Colonic mucosa (tissue), 4 donors: ENCODE measurements at places on chromosomes 6 and 20.

GRCh38 chr6:96832780-96833179, 4.5 kb downstream of the GPR63 start:
- DNase-seq, result no peak

- no peak for DNase-seq
These were observed 203.0 kb upstream of the PCSK2 start for GRCh38 chr20:17023806-17024205.

GRCh38 chr6:3039384-3039783, 28.9 kb upstream of the RIPK1 start:
- no peak for DNase-seq

GRCh38 chr6:158996856-158997255, 3.1 kb downstream of the RSPH3 start:
- DNase-seq, result no peak

DNA sequence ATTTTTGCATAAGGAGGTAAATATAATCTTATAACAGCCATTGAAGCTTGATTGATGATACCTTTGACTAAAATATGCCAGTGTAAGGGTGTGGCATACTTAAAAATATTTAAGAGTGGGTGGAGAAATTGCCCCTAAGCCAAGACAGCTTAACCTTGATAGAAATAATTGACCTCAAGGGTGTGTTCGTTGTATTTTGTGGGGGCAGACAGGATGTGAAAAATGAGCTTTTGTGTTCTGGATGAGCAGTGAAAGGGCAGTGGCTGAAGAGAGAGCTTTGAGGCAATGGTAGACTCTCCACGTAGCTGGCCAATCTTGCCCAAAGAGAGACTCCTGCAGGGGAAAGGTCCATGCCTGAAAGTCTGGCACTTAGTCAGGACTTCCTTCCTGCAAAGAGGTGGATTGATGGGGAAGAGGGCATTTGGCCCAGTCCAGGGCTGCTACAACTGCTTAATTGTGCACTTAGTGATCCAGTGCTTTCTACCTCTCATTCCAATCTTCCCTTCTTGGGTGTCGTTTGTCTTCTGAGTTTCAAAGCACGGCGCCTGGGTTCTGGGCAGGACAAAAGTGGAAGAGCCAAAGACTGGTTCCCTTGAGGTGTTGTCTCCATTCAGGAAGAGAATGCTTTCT, 15.6 kb upstream of the CD109 start:
- no peak for DNase-seq

GRCh38 chr6:105135907-105136430, 43.8 kb downstream of the POPDC3 start:
- DNase-seq, result no peak

DNA sequence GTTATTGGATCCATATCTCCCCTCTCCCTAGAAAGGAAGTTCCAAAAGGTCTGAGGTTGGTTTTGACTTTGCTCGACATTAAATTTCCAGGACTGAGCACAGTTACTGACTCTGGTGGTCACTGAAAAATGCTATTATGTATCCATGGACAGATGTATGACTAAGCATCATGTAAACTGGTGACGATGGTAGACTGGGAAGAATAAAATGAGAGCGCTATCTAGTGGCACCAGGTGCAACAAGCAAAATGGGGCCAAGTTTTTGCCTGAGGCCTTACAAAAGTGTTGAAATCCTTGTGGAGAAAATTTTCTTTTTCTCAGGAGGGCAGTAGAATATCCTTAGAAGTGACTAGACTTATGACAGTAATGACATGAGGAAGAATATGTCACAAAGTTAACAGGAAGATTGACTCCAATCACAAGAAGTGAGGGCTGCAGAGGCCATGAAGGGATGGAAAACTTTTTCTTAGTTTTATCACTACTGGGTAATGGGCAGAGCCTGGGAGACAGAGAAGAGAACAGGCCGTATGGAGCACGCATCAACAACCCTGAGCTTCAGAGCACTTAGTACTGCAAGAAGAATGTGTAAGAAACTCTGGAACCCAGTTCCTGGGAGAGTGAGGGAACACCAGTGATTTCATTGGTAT, 88.9 kb upstream of the ELOVL5 start:
- peak; percentile 21 for DNase-seq

- no peak for DNase-seq
These were observed 151.3 kb upstream of the RNF24 start for GRCh38 chr20:4166726-4167035.

DNA sequence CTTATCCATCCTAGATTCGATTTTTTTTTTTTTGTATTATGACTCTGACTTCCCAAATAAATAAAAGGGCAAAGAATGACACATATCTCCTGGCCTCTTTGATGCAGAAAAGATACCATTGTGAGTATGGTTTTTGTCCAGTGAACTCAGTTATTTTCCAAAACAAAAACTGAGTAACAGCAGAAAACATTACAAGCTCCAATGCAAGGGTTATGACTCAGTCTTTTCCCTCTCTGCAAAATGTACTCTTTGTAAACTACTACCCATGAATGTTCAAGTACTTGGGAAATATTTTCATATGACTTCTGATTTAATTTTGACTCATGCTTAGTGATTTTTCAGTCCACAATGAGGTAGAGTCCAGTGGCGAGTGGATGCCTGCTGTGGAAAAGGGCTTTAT, 355.3 kb downstream of the RNF144B start:
- DNase-seq, result no peak

DNA sequence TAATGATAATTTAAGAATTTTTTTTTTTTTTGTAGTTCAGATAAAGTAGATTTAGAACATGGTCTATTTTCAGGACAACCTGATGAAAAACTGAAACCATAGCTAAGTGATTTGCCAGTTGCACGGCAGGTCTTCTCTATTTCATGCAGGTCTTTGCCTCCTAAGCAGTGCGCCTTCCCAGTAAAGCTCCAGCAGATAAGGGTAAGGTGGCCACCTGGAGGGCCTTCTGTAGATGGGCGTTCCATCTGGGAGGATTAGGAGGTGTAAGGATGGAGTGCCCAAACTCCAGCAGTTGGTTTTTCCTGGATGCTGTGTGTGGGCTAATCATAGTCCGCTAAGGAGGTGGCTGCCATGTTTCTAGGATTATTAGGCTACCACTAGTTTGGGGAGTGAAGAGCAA, 107.1 kb downstream of the ARID1B start:
- DNase-seq, result no peak

DNA sequence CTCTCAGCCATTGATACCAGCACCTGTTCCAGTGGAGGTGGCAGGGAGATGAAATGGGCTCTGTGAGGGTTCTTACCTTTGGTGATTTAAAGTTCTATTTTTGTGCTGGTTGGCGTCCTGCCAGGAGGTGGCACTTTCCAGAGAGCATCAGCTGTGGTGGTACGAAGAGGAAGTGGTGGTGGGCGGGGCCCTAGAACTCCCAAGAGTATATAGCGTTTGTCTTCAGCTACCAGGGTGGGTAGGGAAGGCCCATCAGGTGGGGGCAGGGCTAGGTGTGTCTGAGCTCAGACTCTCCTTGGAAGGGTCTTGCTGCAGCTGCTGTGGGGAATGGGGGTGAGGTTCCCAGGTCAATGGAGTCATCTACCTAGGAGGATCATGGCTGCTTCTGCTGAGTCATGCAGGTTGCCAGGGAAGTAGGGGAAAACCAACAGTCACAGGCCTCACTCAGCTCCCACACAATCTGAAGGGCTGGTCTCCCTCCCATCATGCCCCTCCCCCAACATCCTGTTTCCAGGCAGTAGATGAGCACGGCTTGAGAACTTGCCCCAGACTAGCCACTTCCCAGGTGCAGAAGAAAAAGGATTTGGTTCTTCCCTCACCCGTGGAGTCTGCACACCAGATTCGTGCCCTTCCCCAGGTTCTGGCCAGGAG, 46.6 kb downstream of the MOXD1 start:
- no peak for DNase-seq

- no peak for DNase-seq
These were observed 31.5 kb downstream of the PYGB start for GRCh38 chr20:25279403-25279802.

DNA sequence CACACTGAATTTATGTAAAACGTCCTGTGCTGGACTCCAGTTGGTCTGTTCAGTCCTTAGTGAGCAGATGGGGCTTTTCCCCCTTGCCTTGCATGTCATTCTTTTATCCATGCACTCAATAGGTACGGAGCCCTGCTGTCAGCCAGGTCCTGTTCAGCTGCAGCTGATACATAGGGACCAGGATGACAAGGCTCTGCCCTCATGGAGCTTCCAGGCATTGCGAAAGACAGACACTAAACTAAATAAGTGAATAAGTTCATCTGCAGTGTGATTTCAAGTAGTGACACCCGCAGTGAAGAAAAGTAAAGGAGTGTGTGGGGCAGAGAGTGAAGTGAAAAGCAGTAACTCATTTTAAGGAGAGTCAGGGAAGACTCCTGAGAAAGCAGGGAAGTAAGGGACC, 324.2 kb downstream of the NRN1 start:
- DNase-seq, result no peak

DNA sequence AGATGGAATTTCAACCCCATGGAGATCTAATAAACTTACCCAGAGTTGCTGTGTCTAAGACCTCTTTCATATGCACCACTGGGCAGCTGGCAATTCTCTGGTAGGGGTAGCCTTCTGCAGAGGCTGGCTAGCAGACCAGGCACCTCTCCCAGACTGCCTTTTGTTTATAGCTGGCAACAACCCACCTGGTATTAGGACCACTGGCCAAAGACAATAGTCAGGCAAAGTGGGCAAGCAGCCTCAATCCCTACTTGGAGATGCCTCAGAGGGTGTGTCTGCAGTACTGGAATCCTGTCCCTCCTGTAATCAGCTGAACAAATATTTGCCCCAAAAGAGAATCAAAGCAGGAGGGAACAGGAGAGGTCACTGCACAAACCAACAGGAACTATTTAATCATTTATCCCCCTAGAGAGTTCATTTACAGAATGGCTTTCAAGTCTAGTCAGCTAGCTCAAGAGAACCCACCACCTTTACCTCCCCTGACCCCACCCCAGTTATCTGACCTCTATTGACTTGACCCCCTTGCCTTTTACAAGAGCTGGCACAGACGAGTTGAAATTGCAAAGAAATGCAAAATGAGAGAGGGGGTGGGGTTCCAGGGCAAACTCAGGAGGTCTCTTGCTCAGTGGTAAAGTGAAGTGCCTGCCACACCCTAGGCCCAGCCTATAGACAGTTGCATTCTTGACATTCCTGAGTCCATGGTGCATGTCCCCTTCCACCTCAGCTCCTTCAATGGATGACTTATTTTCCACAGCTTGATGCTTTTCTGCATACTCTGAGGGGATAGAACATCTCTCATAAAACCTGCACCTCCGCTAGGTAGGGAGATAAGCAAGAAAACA, 2.8 kb downstream of the BCL2L1 start:
- DNase-seq, result peak; percentile 48

- no peak for DNase-seq
These were observed 73.5 kb downstream of the BFSP1 start for GRCh38 chr20:17457588-17458190.

DNA sequence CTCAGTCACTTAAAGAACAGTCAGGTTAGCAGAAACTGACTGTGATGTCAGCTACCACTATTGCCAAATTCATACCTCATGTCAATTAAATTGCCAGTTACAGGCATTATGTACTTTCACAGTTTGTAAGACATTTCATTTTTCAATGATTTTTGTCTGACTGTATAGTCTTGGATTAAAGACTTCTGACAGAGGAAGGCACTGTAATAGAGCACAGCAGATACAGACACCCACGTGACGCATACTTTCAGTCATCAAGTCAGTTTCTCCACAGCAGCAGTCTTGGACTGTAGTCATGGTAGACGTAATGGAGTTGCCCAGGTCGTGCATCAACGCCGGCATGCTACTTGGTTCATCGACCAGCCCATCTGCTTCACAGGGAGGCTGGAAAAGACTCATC, 29.5 kb upstream of the ELOVL5 start:
- no peak for DNase-seq

GRCh38 chr6:88983532-88983931, 20.1 kb upstream of the RNGTT start:
- peak; percentile 41 for DNase-seq

DNA sequence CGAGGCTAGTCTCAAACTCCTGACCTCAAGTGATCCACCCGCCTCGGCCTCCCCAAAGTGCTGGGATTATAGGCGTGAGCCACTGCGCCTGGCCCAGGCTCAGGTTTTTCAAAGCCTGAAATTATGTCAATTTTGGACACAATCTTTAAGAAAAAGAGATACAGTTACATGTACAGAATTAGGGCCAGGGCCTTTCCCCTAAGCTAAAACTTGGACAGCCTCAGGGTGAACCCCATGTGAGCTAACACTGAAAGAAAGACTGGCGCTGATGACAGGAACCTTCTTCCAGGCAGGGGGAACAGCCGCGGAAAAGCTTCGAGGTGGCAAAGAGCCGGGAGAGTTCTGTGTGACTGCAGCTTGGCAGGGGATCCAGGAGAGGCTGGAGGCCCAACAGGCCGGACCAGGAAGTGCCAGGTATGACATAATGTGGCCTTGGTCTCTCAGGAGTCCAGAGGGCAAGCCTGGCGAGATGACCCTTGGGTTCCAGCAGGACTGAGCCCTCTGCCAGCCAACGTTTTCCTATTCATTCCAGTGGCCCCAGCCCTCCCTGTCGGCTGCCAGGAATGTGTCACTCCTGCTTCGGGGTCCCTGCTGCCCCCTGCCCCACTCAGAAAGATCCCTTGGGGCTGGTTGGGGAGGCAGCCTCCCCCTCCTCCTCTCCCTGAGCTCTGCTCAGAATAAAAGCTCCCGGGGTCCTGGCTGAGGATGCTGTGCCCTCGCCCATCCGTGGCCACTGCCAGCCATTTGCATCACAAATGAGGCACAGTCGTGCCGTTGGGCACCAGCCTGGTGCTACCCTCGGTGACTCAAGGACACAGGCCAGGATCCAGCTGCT, 37.3 kb downstream of the RBM38 start:
- no peak for DNase-seq

DNA sequence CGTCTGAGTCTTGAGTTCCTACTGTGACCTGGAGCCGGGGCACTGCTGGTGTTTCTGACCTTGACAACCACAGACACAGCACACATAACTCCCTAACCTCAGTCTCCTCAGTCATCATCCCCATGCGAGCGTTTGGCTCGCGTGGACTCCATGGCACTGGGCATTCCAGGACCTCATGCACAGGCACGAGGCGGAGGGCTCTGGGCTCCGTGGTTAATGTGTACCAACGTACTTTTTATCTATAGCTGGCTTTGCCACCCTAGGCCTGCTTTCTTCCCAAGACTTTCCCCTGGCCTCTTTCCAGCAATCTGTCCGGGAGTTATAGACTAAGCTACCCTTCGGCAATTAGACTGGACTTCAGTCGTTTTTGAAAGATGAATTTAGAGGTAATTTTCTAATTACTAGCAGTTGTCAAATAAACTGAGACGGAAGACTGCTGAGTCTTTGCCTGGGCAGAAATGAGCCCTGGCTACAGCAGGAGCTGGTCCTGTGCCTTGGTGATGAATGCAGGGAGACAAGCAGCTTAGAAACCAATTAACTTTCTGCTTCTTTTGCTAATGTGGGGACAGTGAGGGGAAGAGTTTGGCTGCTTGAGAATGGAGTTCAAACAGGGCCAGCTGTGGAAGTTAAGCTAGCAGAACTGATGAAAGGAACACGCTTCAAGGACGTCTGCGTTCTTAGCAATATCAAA, 16.1 kb upstream of the CTCFL start:
- DNase-seq, result peak; percentile 69
